ENCODE measurements at places on chromosomes 11 and 22.

DNA sequence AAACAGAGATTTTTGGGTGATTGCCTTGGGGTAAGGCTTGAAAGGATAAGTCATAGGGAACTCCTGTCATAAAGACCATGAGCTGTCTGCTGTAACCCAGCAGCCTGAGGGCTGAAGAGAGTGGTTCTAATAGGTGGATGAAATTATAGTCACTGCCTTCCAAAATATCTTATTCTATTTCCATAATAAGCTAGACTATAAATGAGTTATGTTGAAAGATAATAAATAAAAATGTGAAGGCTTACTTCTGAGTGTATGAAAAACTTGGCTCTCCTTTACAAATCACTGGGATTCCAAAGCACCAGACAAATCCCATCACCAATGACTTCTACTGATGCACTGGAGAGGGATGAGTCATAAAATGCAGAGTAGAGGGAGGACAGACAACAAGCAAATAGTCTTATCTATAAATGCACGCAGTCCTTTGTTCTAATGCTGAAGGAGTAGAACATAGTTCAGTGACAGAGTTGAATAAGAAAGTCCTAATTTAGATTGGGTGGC, 775.0 kb upstream of the LRRC4C start:
- DNase-seq = no peak

- no peak for DNase-seq
Observed at GRCh38 chr22:21686634-21687393, 21.0 kb downstream of the PPIL2 start.

DNA sequence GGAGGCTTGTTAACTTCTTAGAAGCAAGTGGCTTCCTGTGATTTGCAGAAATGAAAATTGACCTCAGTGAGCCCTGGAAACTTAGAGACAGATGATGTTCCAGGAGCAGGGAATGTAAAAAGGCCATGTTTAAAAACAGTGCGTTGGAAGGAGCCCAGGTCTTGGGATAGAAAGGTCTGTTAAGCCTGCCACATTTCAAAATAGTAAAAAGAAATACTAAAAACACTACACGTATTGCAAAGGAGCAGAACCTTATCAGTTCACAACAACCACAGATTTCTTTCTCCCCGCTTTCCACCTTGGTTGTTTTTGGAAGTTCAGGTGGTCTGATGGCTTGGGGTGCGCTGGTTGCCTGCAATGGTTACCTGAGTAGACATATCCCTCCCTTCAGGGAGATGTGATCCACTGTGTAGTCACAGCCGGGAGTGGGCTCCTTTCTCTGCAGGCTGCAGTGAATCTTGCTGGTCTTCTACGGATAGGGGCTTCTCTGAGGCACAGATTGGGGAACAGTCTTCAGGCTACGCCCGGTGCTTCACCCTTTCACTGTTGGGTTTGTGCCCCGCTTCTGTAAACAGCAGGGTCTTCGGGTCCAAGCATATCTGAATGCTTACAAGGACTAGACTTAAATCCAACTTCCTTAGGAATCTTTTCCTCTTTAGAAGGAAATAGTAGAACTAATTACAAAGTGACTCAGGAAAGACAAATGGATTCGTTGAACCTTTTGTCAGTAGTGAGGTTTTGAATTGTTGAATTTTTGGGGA, 1.9 kb downstream of the TEAD1 start:
- DNase-seq = no peak

GRCh38 chr11:44760917-44761550, 34.3 kb downstream of the TSPAN18 start:
- no peak for DNase-seq

- no peak for DNase-seq
Observed at GRCh38 chr11:76152741-76153570, 53.3 kb downstream of the WNT11 start.

GRCh38 chr11:13216019-13216710, 61.4 kb upstream of the BMAL1 start:
- DNase-seq = peak; percentile 58

- DNase-seq = no peak
Observed at GRCh38 chr22:29115682-29116288, 43.0 kb downstream of the KREMEN1 start.

DNA sequence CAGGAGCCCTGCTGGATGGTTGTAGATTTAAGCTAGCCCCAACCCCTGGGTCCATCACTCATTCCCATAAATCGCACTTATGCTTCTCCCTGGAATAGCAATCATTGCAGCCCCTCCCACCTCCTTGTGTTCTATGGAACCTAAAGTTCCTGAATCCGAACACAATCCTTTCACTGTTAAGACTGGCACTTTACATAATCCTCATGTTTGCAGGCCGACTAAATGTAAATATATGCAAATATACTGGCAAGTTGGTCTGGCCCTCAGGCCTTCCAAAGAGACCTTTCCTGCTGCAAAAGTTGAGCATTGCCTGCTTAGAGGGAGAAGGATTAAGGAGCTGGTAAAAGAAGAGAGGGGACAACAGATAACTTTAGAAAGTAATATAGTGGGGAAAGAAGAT, 892.9 kb downstream of the OPCML start:
- no peak for DNase-seq

DNA sequence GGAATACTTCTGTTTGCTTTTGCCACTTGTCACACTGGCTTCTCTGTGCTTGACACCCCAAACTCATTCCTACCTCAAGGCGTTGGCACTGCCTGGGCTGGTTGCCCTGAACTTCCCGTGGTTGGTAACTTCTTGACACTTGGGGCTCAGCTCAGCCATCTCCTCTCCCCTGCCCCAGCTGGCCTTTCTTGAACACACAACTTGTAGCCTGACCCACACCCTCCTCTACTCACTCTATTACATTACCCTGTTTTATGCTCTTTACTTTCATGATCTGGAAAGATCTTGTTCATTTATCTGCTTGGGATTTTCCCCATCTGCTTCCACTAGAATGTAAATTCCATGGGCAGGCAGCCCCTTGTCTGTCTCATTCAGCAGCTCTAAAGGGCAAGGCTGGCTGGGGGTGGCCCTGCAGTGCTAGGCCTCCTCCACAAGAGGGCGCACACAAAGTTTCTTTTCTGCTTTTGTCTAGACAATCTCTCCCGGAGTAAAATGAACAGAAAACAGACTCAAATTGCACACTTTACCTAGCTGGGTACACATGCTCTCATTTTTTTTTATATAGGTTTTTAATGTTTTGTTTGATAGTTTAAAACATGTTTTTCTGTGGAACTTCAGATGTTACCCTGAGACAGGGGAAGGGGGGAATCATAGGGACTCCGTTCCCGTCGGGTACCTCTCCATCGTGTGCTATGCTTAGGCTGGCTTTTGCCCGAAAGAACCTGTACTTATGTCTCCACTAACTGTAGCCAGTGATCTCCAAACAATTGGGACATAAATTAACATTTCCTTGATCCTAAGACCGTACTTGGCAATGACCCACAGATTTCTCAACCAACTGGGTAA, 16.4 kb upstream of the MRGPRX2 start:
- DNase-seq = peak; percentile 34

- no peak for DNase-seq
Observed at GRCh38 chr11:112773264-112773663, 188.0 kb upstream of the NCAM1 start.

DNA sequence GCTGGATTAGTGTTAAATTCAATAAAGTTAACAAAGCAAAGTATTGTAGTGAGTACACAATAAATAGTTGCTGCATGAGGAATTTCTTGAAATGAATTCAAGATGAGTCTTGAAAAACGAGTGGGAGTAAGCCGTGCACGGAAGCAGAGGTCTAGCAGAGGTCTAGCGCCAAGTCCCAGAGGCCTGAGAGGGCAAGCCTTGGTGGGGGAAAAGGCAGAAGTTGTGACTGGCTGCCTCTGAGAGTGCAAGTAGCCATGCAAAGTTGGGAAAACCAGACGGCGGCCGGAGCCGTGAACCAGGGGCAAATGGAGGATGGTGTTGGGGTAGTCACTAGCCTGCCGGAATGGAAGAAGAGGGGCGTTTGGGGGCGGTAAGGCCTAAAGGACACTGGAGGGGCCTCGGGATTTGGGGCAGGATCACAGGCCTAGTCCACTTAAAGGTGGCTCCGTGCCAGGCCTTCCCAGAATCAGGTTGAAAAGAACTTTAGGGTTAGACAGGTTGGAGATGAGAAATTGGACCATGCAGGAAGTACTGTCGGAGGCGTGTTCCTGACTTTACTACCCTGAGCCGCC, 379 bp upstream of the SLC3A2 start:
- peak; percentile 38 for DNase-seq

GRCh38 chr22:25110846-25111578, 88.6 kb upstream of the CRYBB3 start:
- DNase-seq = peak; percentile 22

DNA sequence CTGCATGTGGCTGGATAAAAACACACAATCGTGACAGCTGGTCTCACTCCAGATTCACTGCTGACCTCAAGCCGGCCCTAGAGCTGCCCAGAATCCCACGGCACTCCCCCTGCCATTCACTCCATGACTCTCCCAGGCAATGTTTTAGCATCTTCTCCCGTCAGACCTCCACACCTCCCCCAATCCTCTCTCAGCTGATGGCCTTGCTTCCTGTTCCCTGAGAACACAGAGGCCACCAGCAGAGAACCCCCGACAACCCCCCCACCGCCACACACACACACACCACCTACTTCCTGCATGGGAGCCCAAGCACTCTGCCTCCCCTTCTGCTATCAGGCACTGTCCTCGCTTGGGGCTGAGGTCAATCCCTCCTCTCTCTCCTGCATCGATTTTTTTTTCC, 9.3 kb downstream of the TNKS1BP1 start:
- no peak for DNase-seq

DNA sequence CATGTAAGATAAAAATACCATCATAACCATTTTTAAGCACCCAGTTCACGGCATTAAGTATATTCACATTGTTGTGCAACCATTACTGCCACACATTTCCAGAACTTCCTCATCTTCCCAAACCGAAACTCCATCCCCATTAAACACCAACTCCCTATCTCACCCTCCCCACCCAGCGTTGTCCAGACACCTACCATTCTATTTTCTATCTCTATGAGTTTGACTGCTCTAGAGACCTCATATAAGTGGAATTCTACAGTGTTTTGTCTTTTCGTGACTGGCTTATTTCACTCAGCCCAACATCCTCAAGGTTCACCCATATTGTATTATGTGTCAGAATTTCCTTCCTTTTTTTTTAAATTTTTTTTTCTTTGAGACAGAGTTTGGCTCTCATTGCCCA, 45.2 kb downstream of the PPFIA1 start:
- DNase-seq = no peak

- DNase-seq = no peak
Observed at GRCh38 chr11:10622957-10623791, 54.7 kb upstream of the LYVE1 start.
